Smooth muscle cell of the umbilical artery (primary cell): ENCODE measurements at places on chromosomes 4 and X. TPM values are rescaled to one million over a fixed set of nuclear protein-coding genes. Genes with fewer than 3 reads are reported as not detected.

LIAS gene
- total RNA-seq, result 5.4 and 6.2 TPM in 2 replicates

LDB2 gene
- 3.3 and 4.8 TPM in 2 replicates for total RNA-seq

GNPDA2 gene
- total RNA-seq, result 24.8 and 27.3 TPM in 2 replicates

SATL1 gene
- total RNA-seq, result not detected in 2 replicates

RAB28 gene
- total RNA-seq, result 13.1 and 17.2 TPM in 2 replicates

GAGE13 gene
- total RNA-seq, result not detected in 2 replicates

CXXC4 gene
- total RNA-seq, result 0.30 and 0.32 TPM in 2 replicates

KCTD8 gene
- total RNA-seq, result not detected in 2 replicates

MUC7 gene
- total RNA-seq, result not detected in 2 replicates

TMEM35A gene
- total RNA-seq, result 4.2 and 10.1 TPM in 2 replicates

NHS gene
- 0.30 and 1.4 TPM in 2 replicates for total RNA-seq
